ENCODE measurements at places on chromosomes 2 and 18.

GRCh38 chr2:171347591-171348032 lies 86.2 kb downstream of the METTL8 start:
- DNase-seq = no peak

DNA sequence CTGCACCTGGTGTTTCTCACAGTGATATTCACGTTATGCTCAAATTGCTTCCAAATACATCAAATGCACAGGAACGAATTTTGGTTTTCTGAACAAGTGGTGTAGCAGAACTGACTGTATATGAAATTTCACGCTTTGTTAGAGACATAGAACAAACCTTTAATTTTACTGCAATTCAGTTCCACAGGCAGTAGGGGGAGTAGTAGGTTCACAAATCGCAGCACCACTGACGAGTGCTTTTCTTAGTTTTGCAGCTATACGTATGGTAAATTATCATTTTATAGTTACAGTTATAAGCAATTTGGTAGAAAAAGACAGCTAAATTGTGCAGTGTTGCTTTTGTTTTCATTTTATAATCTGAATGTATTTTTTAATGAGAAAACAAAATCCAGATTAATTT lies 113.3 kb downstream of the KIAA1328 start:
- no peak for DNase-seq

GRCh38 chr2:71876542-71877451 lies 270.9 kb downstream of the CYP26B1 start:
- no peak for DNase-seq

DNA sequence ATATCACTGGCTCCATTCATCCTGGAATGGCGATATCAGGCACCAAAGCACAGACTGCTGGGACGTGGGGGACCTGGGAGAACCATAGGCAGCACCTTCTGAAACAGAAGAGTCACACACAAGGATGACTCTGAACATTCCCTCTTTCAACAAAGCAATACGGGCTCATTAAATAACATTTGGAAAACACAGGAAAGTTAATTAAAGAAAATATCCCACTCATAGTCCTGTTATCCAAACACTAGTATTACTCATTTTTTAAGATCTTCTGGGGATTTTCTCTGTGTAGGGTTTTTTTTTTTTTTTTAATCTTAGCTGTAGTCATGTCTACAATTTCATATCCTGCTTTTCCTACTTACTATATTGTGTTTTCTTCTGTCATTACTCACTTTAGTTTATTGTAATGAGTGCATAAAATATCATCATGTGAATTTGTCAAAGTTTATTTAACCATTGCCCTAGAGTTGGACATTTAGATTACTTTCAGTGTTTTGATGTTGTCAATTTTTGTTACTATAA lies 70.0 kb upstream of the SP3 start:
- DNase-seq = no peak

DNA sequence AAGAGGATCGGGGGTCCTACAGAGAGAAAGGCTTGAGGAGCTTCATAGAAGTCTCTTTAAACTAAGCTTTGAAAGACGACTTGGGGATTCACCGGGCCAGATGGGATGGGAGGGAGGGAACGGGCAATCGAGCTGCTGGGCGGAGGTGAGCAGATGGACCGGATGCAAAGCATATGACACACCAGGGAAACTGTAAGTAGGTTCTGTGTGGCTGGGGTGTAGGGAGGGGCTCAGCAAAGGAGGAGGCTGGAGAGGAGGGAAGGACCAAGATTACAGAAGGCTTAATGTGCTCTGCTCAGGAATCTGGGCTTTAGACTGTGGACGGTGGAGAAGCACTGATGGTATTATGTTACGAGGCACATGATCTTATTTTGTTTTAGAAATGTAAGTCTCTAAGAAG lies 131.5 kb downstream of the MAIP1 start:
- no peak for DNase-seq

- DNase-seq = no peak
Measured at GRCh38 chr2:24024996-24025663, 15.2 kb downstream of the MFSD2B start.

GRCh38 chr2:165796819-165797530 lies 2.9 kb upstream of the GALNT3 start:
- no peak for DNase-seq

GRCh38 chr2:76393356-76393755 lies 682.6 kb upstream of the GCFC2 start:
- no peak for DNase-seq

DNA sequence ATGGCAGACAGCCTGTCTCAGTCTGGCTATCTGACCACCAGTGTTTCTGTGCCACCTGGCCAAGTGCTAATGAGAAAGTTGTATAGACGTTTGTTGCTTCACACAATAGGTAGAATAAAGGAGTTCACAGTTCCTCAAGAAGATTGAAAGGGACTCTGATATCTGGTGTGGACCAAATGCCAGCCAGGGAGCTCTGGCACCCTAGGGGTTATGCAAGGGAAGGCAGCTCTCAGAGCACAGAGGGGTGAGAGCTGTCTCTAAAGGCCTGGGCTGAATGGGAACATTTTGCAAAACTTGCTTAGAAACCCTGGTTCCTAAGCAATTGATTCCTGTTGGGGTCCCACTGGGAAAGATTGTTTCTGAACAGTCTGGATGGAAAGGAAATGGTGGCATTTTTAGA lies 553.8 kb downstream of the EPHA4 start:
- DNase-seq = no peak

GRCh38 chr2:150162241-150162942 lies 325.1 kb downstream of the RND3 start:
- no peak for DNase-seq

DNA sequence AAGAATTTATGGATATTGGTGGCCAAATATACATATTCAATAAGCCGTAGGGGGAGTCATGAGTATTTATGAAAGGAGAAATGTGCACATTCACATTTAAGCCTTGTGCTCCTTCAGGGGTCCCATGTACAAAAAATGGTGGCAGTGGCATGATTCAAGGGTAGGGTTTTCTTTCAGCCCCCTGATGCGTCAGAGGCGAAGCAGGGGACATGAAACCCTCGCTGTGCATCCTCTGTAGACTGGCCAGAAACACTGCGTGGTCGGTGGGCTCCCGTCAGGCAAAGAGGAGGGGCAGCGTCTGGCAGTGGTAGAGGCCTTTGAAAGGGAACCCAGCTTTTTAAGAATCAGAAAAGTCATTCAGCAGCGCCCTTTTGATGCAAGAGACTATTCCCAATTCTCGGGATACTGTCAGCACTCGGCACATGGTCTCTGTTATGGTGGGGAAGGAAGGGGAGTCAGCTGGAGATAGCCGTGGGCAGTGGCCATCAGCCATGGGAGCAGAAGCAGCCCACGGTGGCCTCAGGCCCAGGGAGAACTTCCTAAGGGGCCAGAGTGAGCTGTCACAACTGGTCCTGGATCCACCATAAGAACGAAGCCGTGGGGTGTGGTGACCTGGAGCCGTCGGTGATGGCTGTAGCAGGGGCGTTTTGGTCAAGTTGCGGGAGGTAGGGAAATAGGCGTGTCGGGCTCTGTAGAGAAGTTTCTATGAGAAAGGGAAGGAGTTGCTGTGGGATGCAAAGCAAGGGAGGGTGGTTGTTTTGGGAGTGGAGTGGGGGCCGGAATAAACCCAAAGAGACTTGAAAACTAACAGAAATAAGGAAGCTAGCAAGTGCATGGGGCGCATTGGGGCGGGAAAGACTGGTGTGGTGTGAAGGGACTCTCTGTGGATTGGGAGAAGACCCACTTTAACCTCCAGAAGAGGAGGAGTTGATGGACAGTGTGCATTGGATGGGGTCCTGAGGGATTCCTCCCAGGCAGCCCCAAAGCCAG lies 95.6 kb downstream of the SH3BP4 start:
- no peak for DNase-seq

DNA sequence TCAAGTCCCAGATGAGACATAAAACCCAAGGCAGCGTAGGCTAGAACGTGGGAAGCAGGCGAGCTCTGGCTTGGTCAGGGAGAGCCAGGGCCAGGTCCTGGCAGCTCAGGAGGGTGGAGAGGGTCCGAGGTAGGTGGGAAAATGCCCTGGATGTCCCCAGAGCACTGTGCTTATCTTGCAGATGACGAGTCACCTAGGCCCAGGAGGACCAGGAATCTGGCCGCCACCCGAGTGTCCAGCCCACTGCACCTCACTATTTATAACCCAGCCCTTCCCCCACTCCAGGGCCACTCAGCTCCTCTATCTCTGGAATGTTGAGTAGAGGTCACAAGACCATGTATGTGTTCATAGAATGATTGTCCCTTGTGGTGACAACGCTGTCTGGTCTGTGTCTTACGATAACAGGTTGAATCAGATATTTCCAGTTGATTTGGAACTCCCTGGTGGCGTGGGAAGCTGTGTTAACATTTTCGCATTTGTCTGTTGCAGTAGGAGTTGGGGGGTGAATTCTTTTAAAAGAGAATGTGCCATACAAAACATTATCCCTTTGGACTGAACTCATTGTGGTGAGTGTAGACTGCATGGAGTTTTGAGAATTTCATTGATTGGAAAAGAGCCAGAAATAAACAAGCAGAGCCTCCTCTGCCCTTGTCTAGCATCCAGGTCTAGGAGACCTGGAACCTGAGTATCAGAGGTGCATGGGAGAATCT lies 47.5 kb downstream of the EMILIN2 start:
- no peak for DNase-seq

DNA sequence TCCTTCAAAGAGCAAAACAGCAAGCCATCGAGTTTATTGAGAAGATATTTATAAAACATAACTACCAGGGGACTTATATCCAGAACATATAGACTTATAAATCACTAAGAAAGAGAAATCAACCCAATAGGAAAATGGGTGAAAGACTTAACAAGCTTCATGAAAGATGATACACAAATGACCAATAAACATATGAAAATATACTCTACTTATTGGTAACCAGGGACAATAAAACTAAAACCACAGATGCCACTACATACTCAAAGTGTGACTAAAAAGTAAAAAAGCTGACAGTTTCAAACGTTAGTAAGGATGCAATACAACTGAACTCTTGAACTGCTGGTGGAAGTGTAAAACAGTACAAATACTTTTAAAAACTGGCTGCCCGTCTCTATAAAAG lies 154.3 kb downstream of the TMEM163 start:
- DNase-seq = no peak

- DNase-seq = no peak
Measured at GRCh38 chr2:2914252-2914651, 463.4 kb downstream of the EIPR1 start.

- no peak for DNase-seq
Measured at GRCh38 chr18:58901783-58902182, 37.1 kb downstream of the ZNF532 start.

DNA sequence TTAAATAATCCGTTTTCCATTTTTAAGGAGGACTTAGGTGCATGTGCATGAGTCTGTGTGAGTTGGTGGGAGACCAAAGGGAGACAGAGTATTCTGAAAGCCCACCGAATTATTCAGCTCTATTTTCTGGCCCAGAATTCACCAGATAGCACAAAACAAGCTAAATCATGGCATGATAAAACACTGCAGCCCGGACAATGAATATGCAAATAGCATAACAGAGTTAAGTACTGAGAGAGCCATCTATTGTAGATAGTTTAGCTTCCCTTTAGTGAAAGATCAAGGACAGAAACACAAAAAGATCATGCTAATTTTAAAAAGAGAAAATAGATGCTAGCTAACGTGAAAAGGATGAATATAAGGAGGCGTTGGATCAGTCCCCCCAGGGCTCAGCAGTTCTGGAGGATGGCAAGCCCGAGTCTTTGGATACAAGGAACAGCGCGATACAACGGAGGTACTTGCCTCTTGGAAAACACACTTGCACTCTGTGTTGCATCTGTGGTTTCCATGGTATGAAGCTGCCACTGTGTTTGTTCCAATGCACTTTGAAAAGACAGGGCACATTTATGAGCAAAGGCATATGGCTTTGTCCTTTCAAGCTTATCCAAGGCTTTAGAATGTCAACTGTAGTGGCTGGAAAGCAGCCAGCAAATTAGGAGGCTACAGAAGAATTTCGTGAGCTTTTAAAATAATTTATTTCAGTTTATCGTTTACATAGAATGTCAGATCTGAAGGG lies 119.9 kb downstream of the LYPD1 start:
- no peak for DNase-seq

Measured in activated CD8-positive, alpha-beta memory T cell treated with anti-CD3 and anti-CD28 coated beads for 1 hour (primary cell).